ENCODE measurements at places on chromosomes 5 and 9.

GRCh38 chr9:105332471-105332870, 88.0 kb downstream of the SLC44A1 start:
- no peak for DNase-seq

DNA sequence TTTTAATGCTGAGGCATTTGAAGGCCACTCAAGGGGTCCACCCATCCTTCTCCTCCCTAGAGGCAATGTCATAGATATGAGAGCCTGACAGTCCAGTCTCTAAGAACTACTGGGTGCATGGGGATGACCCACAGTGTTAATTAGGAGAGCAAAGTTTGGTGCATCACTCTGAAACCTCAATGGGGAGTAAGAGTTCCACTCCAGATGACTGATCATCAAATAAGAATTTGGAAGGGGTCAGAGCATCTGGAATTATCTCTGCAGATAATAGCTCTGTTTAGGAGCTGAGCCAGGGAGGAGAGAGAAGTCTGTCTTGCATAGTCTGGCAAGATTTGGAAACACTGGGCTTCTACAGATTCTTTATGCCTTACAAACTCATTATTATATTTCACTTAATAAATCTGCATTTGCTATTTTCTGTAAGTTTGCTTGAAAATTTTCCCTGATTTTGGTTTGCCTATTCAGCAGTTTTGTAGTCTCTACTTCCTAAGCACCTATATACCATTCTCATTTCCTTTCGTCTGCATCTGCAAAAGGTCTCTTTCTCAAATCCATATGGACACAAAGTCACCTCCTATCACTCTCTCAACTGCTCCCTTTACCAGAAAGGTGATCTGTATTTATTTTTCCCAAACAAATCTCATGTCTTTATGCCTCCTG, 27.7 kb downstream of the FGF10 start:
- DNase-seq = no peak

GRCh38 chr9:98977246-98977714, 33.6 kb downstream of the COL15A1 start:
- DNase-seq = no peak

DNA sequence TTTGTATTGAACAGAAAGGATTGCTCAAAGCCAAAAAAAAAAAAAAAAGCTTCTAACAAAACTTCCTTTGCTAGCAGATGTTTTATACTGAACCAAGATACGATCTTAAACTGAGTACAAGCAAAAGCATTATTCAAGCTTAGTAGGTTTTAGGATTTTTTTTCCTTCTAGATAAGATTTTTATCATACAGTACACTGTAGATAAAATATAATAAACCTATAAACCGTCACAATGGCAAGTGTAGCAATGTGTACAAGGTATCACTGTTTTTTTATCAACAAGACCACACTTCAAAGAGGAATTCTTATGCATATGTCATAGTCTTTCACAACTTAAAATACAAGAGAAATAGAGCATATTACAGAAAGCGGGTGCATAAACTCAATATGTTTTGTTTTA, 56.5 kb upstream of the TRPM3 start:
- no peak for DNase-seq

DNA sequence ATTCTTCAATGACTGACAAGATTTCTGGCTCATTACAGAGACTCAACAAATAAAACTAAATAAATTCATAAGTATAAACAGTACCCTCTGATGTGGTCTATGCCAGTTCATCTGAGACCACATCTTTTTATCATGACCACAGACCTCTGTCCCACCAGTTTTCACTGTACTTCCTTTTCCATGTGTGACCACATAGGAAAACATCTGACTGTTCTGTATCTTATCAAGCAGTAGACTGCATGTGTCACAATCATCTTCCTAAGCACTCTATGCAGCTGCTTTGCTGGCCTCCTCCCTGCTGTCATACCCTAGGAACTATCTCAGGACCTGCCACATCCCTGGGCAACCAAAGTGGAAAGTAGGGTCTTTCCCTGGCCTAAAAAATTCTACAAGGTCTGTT, 205.0 kb upstream of the ZNF462 start:
- DNase-seq = no peak

DNA sequence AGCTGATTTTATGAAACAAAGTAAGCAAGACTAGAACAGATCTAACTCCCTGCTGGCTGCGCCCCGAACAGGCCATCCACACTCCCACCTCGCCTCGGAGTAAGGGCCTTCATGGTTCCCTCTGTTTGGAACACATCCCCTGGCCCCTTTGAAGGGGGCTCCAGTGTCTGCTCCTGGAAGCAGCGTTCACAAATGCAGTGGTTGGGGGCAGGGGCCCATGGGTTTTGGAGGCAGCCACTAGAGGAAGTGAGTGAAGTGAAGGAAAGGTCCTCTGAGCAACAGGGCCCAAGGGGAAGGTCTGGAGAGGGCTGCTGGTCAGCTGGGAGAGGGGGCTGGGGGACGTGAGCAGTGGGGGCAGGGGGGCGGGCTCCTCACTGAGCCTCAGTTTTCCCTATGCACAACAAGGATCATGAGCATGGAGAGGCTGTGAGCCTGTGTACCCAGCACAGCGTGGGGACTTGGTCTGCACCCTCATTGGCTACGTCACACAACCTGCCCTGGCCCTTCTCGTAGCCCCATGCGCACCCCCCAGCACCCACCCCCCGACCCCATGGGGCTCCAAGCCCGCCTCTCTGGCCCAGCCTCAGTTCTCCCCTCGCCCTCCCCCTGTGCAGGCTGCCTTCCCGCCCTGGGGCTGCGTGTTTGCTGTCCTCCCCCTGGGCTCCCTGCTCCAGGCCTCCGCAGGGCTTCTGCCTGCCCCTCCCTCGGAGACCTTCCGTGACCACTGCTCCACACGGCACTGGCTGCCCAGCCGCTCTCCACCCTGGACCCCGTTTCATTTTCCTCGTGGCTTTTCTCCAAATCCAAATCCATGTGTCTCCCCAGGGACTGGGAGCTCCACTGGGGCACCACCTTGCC, 39.5 kb downstream of the RASGEF1C start:
- no peak for DNase-seq

DNA sequence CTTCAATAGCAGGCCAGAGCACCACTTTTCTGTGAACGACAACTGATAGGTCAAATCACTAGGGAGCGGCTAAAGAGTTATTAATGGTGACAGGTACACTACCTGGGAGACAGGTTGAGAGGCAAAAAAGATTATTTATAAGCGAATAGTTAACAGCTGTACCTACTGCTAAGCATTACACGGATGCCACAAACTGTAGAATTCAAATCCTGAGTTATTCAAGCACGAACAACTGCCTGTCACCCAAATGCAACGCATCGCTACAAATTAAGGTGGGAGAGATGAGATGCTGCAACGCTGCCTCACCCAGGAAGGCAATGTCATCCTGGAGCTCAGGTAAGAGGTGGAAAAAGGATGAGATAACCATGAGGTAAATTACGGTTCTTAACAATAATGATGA, 342.9 kb downstream of the BNC2 start:
- DNase-seq = no peak

- DNase-seq = no peak
Measured at GRCh38 chr5:150653145-150653761, 7.8 kb upstream of the MYOZ3 start.

DNA sequence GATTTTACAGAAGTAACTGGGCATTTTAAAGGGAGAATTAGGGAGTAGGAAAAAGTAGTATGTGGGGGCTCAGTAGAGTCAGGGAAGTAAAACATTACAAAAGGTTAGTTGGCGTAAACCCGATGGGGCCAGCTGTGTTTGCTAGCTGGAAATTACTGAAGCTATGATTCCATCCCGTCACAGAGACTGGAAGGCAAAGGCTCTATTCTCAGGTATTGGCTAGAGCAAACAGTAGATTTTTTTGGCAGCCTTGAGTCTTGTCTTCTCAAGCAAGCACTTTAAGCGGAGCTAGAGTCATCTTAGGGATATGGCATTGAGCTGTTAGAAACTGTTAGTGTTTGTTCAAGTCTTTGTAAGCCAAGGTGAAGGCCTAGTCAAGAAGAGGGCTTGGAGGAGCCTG, 121.5 kb downstream of the PAM start:
- DNase-seq = no peak

- no peak for DNase-seq
Measured at GRCh38 chr5:91038180-91038808, 344.8 kb downstream of the ARRDC3 start.

DNA sequence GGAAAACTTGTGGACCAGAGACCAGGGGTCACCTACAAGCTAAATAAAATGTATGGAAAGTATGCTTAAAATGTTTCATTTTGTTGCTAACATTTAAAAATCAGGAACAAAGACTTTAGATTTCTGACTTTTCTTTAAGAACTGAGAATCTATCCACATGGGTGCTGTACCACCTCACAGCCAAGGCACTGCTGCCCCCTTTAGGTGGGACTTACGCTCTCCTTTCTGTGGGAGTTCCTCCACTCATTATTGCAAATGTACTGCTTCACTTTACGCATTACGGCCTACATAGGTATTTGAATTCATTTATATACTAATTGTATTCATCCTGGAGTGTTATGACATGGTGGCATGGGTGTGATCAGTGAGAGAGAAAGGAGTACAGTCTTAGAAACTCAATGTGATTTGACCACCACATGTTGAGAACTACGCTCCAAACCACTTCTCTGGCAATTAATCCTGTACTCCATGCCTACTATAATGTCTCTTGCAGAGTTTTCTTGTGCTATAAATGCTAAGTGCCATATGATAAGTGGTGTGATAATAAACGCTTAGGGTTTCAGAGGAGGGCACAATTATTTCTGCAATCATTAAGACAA, 24.7 kb upstream of the CETN3 start:
- no peak for DNase-seq

DNA sequence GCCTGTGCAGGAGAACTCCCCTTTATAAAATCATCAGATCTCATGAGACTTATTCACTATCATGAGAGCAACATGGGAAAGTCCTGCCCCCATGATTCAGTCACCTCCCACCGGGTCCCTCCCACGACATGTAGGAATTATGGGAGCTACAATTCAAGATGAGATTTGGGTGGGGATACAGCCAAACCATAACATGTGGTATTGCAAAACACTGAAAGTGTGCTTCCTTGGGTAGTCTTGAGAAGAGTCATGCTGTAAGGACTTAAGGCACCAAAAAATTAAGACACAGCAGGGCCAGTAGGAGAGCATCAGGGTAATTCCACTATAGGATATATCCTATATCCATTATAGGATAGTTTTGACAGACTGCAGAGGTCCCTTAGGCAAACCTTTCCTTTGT, 29.4 kb upstream of the GDNF start:
- no peak for DNase-seq

GRCh38 chr5:68953231-68953874, 140.5 kb upstream of the SLC30A5 start:
- no peak for DNase-seq

DNA sequence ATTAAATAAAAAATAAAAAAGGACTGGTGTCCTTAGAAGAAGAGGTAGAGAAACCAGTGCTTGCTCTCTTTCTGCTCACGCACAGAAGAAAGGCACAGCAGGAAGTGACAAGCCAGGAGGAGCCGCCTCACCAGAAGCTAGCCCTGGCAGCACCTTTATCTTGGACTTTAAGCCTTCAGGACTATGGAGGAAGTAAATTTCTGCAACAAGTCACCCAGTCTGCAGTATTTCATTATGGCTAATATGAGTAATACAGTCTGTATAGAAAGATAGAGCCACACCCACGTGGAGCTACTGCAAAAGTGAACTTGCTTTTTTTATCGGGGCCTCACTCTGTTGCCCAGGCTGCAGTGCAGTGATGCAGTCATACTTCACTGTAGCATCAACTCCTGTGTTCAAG, 68.4 kb downstream of the PDZD2 start:
- DNase-seq = no peak

- DNase-seq = no peak
Measured at GRCh38 chr5:4036861-4037260, 441.2 kb downstream of the IRX1 start.

GRCh38 chr5:115641948-115642347, 16.1 kb upstream of the TMED7 start:
- DNase-seq = no peak

GRCh38 chr5:65986050-65986451, 59.7 kb downstream of the ERBIN start:
- no peak for DNase-seq

DNA sequence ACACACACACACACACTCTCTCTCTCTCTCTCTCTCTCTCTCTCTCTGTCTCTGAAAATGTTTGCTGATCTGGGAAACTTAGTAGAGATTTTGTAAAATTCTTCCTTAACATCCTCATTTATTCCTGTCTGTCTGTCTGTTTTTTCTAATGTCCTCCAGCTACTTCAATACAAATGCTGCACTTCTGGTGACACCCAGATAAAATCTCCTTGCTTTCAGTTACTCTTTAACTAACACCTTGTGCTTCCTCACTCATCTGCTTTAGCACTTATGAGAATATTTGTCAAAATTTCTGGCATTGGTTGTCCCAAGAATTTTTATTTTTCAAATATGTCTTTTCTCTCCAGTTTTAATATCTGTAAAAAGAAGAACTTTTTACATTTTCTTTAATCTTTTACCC, 35.0 kb upstream of the ARRDC3 start:
- no peak for DNase-seq

- no peak for DNase-seq
Measured at GRCh38 chr5:114953565-114953964, 216.1 kb downstream of the TRIM36 start.

GRCh38 chr9:126533926-126534310, 79.8 kb upstream of the LMX1B start:
- no peak for DNase-seq

GRCh38 chr5:141778206-141778605, 96.2 kb upstream of the ARAP3 start:
- DNase-seq = no peak

GRCh38 chr9:91949392-91949945, 559 bp downstream of the ROR2 start:
- DNase-seq = no peak

GRCh38 chr9:123346026-123346425, 10.0 kb upstream of the CRB2 start:
- DNase-seq = no peak

DNA sequence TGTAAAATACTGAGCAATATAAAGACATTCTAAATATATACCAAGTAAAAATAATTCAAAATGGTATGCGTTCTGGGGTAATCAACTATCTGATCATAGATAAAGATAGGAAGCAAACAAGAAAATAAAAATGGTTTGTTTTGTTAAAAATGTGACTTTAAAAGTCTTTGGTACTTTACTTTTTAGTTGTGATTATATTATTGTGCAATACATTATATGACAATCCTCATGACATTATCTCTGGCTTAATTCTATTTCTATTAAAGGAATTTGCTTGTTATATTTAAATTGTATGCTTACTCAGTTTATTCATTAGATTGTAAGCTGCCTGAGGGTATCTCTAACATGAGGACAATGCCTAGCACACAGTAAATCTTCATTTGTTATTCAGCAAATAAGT, 477.9 kb downstream of the TMEM38B start:
- no peak for DNase-seq
